ENCODE measurements at places on chromosomes 16 and 17. TPM values are rescaled to one million over a fixed set of nuclear protein-coding genes. Genes with fewer than 3 reads are reported as not detected.
A peak's percentile ranks its signal among the peaks of the same experiment; 100 is the strongest.

- peak; percentile 80 for DNase-seq
These were observed 138.5 kb upstream of the CORO6 start for GRCh38 chr17:29761040-29761761.

DNA sequence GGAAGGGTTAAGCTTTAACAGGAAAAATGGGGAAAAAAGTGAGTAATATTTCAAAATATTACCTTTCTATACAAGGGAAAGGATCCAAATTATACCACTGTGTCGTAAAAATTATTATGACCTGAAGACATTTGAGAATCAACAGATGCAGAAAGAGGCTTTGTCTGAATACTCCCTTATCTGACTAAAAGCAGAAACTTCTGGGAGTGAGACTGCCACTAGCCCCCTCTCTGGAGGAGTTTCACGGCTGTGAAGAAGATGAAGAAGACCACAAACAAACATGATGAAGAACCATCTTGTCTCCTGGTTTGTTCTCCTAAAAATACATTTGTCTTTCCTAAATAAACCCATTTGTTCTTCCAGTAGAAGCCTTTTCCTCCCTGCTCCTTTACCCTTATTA is 29.4 kb downstream of the CNTROB start:
- no peak for DNase-seq

DNA sequence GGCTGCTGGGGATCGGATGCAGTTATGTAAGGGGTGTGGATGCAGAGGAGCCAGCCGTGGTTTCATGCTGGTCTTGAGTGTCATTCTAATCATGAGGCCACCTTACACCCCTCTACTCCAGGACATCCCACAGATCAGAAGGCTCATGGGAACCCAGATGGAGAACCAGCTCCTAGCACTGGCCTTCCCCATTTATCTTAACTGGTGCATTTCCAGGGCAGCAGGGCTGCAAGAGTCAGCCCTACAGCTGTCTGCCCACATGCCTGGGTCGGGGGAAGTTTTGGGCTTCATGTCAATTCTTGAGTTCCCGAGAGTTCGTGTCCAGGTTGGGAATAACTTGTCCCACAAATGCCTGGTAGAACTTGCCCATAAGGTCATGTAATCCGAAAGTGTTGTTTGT is 29.1 kb downstream of the RPTOR start:
- no peak for DNase-seq

GRCh38 chr16:81627024-81627423 is 152.1 kb upstream of the PLCG2 start:
- no peak for DNase-seq

DNA sequence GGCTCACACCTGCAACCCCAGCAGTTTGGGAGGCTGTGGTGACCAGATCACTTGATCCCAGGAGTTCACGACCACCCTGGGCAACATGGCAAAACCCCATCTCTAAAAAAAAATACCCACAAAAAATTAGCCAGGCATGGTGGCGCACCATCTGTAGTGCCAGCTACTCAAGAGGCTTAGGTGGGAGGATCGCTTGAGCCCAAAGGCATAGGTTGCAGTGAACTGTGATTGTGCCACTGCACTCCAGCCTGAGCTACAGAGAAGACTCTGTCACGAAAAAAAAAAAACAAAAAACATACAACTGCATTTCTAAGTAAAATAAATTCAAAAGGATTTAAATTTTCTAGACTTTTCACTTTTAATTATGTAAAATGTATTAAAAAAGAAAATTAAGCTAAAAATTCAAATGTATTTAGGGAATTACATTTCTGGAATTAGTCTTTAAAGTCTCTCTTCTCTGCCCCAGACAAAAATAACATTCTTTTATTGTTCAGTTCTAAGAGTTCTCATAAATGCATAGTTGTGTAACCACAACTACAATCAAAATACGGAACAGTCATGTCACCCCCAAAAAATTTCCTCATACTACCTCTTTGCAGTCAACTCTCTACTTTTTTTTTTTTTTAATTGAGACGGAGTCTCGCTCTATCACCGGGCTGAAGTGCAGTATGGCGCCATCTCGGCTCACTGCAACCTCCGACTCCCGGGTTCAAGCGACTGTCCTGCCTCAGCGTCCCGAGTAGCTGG is 14.1 kb downstream of the FAM222B start:
- no peak for DNase-seq

DNA sequence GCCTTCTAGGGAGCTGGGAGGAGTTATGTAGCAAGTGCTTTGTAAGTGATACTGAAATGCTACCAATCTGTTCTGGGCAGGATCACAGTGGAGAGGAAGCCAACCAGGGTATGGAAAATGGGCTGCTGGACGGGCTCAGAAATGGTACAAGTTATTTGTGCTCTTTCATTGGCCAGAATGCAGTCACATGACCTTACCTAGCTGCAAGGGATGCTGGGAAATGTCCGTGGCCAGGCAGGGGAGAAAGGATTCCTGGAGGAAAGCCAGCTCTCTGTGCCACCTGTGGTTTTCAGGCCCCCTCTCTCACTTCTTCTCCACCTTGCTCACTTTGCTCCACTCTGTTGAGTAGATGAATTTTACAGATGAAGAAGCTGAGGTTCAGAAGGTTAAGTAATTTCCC is 4.8 kb downstream of the EEF2K start:
- DNase-seq, result no peak

DNA sequence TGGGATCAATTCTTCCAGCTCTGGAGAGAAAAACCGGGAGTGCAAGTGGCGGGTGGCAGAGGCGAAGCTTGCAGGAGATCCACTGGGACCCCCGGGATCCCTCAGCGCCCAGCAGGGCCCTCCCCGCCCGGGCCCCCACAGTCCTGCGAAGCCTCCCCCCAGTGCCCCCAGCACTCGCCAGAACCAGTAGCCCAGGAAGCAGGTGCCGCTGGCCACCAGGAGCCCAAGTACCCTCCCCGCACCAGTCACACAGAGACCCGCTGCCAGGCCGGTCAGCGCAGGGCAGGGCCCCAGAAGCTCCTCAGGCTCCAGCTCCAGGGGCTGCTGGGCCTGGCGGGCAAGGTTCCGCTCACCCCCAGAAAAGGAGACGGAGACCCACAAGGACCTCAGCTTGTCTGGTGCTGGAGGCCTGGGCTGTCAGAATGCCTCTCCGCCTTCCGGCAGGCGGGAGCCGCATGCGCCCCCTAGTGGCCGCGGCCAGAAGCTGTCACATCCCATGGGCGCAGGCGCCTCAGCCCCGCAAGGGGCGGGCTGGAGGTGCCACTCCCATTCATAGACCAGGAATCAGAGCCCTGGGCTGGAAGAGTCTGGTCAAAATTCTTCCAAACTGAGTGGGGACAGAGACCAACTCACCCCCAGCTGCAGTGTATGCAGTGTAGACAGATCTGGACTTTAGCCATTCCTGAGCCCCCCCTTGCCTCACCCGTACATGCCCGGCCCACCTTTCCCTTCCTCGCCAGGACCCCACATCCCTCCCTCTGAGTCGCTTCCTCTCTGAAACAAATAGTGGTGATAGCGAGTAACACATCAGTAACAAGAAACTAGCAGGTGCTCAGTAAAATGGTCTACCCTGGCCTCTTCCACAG is 1002.3 kb downstream of the KCNJ18 start:
- DNase-seq, result no peak

DNA sequence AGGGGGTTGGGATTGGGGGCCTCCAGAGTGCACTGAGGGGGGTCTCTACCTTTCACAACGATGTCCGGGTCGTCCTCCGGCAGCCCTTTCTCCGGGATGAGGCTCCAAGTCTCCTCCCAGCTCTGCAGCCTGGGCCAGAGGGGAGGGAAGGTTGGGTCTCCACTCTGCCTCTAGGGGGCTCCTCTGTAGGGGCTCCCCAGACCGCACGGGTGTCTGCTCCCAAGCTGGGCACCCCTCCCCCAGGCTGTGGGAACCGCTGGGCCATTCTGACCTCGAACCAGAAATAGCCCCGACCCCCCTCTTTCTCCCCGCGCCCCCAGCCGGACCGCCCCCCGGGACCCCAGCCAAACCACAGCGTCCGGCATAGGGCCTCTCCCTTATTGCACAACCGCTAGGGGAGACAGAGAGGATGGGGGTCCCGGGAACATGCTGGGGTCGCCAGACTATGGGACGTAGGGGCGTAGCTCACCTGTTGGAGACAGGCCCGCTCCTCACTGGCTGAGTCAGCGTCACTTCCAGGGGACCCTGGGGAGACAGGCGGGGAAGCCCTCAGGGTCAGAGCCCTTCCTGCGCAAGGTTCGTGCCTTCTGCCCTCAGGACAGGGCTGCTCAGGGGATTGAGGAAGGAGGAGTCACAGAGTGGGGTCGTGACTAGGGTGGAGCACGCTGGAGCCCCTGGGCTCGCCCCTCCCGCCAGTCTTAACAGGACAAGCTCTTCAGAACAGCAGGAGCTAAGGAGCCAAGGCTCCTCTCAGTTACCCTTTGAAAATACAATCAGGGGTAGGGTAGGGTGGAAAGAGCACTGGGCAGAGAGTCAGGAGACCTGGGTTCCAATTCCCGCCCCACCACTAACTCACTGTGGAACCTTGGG is 2.7 kb downstream of the PLEKHH3 start:
- DNase-seq, result peak; percentile 38

DNA sequence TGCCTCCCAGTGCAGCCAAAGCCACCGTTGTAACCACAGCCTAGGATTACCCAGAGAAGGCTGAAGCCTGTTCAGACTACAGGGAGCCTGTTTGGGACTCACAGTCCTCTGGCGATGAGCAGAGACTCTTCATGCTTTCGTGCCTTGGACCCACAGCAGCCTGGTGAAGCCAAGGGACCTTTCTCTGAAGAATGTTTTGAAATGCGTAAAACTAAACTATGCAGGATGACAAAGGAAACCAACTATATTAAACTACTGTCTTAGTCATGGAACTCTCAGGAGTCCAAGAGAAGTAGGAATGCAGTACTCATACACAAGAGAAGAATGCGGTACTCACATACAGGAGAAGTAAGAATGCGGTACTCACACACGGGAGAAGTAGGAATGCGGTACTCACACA is 20.9 kb downstream of the ABR start:
- DNase-seq, result no peak

DNA sequence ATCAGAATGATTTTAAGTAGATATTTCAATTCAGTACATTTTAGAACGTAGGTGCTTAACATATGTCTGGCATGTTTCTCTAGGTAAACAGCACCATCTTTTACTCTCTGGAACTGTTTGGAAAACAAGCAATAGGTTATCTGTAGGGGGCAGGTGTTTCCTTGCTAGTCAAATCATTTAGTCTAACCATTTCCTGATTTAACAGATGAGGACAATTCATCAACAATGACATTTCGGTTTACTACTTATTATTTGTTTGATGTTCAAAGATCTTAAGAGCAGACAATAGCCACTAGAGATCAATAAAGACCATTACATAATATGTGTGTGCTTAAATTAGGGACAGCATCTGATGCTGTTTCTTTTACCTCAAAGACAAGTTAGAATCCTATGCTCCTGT is 173.1 kb downstream of the CEP112 start:
- DNase-seq, result no peak

- no peak for DNase-seq
These were observed 10.7 kb downstream of the MFSD11 start for GRCh38 chr17:76748657-76749056.

- DNase-seq, result no peak
These were observed 534 bp downstream of the ARL2BP start for GRCh38 chr16:57245472-57246113.

DNA sequence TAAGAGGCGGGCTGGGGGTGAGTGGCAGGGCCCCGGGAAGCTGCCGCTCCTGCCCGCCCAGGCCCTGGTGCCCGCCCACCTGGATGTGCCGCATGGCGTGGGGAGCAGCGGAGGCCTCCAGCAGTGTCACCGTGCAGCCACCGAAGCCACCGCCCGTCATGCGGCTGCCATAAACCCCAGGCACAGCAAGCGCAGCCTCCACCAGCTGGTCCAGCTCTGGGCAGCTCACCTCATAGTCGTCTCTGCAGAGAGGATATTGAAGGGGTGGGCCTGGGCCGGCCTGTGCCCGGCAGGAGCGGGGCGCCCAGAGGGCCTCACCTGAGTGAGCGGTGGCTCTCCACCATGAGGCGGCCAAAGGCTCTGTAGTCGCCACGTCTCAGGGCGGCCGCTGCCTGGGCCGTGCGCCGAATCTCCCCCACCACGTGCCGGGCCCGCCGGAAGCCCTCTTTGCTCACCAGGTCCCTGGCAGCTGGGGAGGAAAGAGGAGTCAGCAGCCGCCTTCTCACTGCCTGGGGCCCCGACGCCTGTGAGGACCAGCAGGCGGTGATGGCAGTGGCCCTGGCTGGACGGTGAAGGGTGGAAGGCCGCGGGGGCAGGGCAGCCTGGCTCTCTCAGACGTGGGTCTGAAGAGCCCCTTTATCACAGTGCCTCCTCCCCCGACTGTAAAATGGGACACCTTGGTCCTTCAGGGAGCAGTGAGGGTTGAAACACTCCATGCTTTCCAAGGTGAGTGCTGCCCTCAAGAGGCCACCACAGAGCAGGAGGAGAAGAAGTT is 6.7 kb downstream of the GALK1 start:
- no peak for DNase-seq

- peak; percentile 77 for DNase-seq
These were observed 20.1 kb downstream of the CD7 start for GRCh38 chr17:82297280-82297713.

GRCh38 chr16:3171855-3172593 is 16.0 kb upstream of the OR1F1 start:
- DNase-seq, result no peak

GRCh38 chr17:62782730-62783270 is 25.3 kb downstream of the MARCHF10 start:
- no peak for DNase-seq

HSPB9 gene
- total RNA-seq, result 0.07 TPM

PRAC2 gene
- not detected for total RNA-seq

SLC16A6 gene
- 66.3 TPM for total RNA-seq

CBX4 gene
- 88.2 TPM for total RNA-seq

SLC47A1 gene
- total RNA-seq, result 25.6 TPM

CLEC10A gene
- total RNA-seq, result not detected

ESRP2 gene
- total RNA-seq, result 0.27 TPM

All from NCI-H460 (cell line).